ENCODE measurements at places on chromosomes 2 and 18. TPM values are rescaled to one million over a fixed set of nuclear protein-coding genes. Genes with fewer than 3 reads are reported as not detected.

DNA sequence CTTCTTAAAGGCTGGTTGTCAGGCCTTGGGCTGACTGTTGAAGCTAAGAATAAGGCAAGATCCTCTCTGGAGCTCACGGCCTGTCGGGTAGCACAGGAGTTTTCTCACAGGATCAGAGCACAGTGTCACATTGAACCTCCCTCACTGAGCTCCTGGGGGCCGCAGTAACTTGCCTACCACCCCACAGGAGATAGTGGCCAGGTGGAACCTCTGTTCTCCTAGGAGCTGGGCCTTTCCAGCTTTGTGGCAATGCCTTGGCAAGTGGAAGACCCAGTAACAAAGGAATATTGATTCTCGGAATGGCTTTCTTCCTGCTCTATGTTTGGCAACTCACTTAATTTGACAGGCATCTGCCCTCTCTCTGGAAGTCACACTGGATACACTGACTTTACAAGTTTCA, 1.2 kb upstream of the ALK start:
- H3K4me3 ChIP-seq: no peak overlapping the region
- DNase-seq: no peak
- no peaks in the 10 kb centered on the region for H3K27me3 ChIP-seq
- H3K4me1 ChIP-seq: peaks cover 10% of the 10 kb centered on the region
- H3K36me3 ChIP-seq: no peaks in the 10 kb centered on the region
- H3K27ac ChIP-seq: no peak overlapping the region

GRCh38 chr2:142395291-142395690, 264.5 kb upstream of the LRP1B start:
- no peak overlapping the region for H3K27ac ChIP-seq
- no peak overlapping the region for H3K4me3 ChIP-seq
- H3K27me3 ChIP-seq: no peaks in the 10 kb centered on the region
- H3K4me1 ChIP-seq: no peaks in the 10 kb centered on the region

DNA sequence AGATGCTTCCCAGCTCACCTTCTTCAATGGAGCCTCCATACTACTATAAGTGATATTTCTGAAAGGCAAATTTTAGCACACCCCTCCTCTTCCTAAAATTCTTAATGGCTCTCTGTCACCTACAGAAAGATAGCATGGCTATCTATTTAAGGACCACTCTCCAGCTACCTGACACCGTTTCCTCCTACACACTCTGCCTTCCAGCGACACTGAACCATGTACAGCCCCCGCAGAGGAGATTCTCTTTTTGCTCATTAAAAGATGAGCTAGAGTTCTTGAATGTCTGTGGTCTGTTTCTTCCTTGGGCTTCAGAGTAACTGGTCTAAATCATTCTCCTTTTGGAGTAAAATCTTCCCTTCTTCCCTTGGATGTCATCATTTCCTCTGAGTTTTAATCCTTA, 38.4 kb upstream of the GAREM1 start:
- H3K4me3 ChIP-seq: no peak overlapping the region
- H3K27ac ChIP-seq: no peak overlapping the region
- DNase-seq: no peak
- H3K27me3 ChIP-seq: no peaks in the 10 kb centered on the region
- no peaks in the 10 kb centered on the region for H3K36me3 ChIP-seq

- H3K4me3 ChIP-seq: no peak overlapping the region
- H3K27ac ChIP-seq: no peak overlapping the region
- H3K36me3 ChIP-seq: no peaks in the 10 kb centered on the region
- H3K4me1 ChIP-seq: no peaks in the 10 kb centered on the region
- no peak for DNase-seq
Measured at GRCh38 chr2:11562011-11562410, 28.2 kb downstream of the GREB1 start.

GRCh38 chr2:44979581-44979980, 29.7 kb downstream of the SIX2 start:
- no peak overlapping the region for H3K27ac ChIP-seq
- H3K4me1 ChIP-seq: no peaks in the 10 kb centered on the region
- H3K36me3 ChIP-seq: no peaks in the 10 kb centered on the region
- no peak for DNase-seq

Gene UGT1A10
- not detected for total RNA-seq

Gene KCNK3
- total RNA-seq: 46.4 TPM

Gene COL5A2
- 2.8 TPM for total RNA-seq

Measured in pancreas (tissue), 10 donors.